ENCODE measurements at places on chromosomes 7 and 10. TPM values are rescaled to one million over a fixed set of nuclear protein-coding genes. Genes with fewer than 3 reads are reported as not detected.

GRCh38 chr7:46007990-46008643 lies 87.0 kb upstream of the IGFBP3 start:
- DNase-seq = no peak

The SLC4A2 gene
- 111 TPM for total RNA-seq

GRCh38 chr7:51318001-51318400 lies 1.4 kb upstream of the COBL start:
- DNase-seq = no peak

DNA sequence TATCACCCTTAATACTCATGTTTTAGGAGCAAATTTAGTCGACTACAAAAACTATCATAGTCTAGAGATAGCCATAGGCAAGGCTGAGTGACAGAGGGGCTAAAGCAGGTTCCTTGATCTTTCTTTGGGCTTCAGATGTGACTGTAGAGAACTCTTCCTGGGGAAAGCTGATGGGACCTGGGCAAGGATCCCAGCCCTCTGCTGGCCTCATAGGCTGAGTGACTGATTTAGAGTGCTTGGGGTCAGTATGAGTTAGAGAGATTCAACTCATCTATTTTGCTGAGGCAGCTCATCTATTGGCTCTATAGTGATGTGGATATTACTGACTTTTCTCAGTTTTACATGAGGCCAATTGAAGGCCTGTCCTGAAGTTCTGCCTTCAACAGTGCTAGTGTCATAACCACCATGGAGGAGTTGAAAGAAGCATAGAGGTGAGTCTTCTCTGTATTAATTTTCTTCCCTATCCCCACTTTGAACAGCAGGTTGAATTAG lies 81.6 kb downstream of the SAMD9 start:
- no peak for DNase-seq

GRCh38 chr10:61784354-61785133 lies 117.0 kb upstream of the ARID5B start:
- DNase-seq = no peak

DNA sequence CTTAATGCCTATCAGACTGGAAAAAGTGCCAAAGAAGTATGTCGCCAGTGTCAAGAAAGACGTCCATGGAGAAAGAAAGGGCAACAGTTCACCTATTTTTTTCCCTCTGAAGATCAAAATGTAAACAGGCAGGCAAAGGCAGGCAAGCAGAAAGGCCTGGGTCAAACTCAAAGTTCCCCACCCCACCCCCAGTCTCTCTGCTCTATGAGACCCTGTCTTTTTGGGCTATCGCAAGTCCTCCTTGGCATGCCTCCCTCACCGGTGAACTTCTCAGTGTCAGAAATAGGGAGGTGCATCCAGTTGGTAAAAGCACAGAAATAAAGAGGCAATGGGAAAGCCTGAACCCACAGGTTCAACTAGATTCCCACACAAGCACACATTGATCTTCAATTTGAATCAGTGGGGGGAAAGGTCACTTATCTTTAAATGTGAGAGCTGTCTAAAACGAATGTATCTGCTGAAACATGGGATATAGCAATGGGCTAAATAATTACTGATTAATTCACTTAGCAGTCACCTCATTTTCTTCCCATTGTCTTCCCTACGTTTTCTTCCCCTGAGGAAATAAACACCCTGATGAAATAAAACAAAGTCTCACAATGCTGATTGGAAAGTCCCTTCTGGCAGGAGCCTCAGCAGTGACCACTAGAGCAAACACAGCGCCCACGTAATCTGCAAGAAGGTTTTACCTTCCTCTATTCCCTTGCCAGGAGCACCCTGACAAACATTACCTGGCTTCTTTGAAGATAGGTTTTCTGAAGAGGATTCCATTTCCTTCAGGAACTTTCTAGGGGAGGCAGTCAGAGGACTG lies 31.1 kb downstream of the JAZF1 start:
- no peak for DNase-seq

- no peak for DNase-seq
These were observed 246.7 kb downstream of the GFRA1 start for GRCh38 chr10:116026315-116026714.

The AKR1C8 gene
- not detected for total RNA-seq

The TMEM176B gene
- total RNA-seq = 55.7 TPM

GRCh38 chr10:52918714-52919305 lies 146.2 kb upstream of the MBL2 start:
- no peak for DNase-seq

- DNase-seq = no peak
These were observed 42.7 kb downstream of the SPDYE5 start for GRCh38 chr7:75534727-75535307.

The FGL2 gene
- total RNA-seq = 30.0 TPM

DNA sequence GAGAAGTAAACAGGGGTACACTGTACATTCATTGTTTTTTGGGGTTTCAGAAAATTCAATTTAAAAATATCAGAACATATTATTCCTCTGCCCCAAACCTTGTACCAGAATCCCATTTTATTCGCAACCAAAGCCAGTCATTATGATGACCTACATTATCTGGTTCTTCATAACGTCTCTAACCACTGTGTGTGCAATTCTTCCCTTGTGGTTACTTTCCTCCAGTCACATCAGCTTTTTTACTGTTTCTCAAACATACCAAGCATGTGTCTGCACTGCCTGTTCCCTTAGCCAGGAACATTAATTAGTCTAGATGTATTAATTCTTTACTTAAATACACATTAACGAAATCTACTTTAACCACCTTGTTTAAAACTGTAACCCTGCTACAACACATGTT lies 64.8 kb downstream of the THSD7A start:
- DNase-seq = no peak

The SRGN gene
- 102 TPM for total RNA-seq

The MAT1A gene
- not detected for total RNA-seq

GRCh38 chr7:102387064-102387463 lies 9.1 kb upstream of the PRKRIP1 start:
- no peak for DNase-seq

DNA sequence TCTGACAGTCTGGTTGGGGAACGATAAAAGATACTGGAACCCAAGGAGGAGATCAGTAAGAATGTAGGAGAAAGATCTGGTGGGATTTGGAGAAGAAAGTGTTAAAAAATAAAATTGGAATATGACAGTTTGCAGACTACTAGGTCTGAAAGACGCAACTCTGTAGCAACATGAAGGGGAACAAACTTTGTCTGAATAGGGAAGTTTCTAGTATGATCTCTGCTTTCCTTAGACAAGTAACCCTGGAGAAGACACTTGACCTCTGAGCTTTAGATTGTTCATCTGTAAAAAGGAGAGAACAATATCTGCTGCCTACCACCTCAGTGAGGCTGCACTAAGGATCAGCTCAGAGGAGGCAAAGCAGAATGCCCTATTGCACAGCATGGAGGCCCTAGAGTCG lies 3.0 kb upstream of the PRSS1 start:
- DNase-seq = no peak

GRCh38 chr7:96910486-96910885 lies 94.9 kb upstream of the DLX6 start:
- no peak for DNase-seq

The KIF11 gene
- 0.90 TPM for total RNA-seq

Data from tibial nerve (tissue), 4 donors.